ENCODE measurements at places on chromosomes 2 and 18.
A peak's percentile ranks its signal among the peaks of the same experiment; 100 is the strongest.

GRCh38 chr2:227942021-227942420 lies 70.6 kb downstream of the DAW1 start:
- peak; percentile 15 for DNase-seq

DNA sequence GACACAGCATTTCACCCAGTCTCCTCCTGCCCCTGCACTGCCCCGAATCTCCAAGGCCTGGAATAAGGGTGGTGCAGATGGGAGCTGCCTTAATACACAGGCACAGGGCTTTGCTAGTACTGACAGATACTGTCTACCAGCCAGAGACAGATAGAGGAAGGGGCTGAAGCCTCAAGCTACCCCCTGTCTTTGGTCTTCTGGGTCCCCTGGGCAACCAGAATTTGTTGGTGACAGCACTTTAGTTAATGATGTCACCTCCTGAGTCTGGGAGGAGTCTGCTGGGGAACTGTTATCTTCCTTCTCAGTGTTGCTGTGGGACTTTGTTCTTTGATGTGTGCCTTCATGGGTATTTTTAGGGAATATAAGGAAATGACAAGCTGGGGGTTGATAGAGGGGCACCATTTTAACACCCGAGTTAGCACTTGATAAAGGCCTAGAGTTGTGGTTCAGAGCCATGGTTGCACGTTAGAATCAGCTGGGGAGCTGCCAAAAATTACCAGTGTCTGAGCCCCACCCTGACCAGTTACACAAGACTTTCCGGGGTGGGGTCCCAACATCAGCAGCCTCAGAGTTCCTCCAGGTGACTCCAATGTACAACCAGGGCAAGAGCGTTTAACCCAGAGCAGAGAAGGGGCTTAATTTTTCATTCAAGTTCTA lies 136.8 kb downstream of the SMAD7 start:
- no peak for DNase-seq

DNA sequence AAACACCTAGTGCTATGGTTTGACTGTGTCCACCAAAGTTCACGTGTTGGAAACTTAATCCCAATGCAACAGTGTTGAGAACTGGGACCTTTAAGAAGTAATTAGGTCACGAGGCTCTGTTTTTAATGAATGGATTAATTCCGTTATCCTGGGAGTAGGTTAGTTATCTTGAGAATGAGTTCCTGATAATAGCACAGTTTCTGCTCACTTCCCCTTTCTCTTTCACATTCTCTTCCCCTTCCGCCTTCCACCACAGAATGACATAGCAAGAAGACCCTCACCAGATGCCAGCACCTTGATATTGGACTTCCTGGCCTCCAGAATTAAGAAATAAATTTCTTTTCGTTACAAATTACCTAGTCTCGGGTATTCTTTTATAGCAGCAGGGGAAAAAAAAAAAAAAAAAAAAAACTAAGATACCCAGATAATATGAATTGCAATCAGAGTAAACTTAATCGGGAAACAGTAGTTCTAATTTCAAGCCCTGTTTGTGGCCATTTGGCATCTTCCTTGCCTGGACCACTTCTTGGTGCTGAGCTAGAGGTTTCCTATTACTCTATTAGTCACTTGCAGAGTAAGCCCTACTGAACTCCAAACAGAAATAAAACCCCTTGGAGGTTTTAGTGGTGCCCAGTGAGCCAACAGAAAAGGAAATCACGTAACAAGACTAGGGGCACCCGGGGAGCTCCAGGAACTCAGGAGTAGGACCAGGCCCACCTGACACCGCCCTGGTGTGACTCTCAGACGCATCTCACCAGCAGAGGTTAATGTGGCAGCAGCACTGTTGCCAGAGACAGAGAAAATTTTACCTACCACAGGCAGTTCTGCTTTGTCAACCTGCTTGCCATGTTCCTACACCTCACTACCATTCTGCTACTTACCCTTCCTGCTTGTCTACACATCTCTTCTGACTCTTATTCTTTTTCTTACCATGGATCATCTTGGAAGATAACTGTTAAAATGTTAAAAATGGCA lies 147.6 kb upstream of the CAB39 start:
- DNase-seq: peak; percentile 26

- no peak for DNase-seq
Observed at GRCh38 chr2:227366769-227367426, 12.2 kb downstream of the TM4SF20 start.

GRCh38 chr18:55510809-55511208 lies 77.2 kb downstream of the TCF4 start:
- no peak for DNase-seq

DNA sequence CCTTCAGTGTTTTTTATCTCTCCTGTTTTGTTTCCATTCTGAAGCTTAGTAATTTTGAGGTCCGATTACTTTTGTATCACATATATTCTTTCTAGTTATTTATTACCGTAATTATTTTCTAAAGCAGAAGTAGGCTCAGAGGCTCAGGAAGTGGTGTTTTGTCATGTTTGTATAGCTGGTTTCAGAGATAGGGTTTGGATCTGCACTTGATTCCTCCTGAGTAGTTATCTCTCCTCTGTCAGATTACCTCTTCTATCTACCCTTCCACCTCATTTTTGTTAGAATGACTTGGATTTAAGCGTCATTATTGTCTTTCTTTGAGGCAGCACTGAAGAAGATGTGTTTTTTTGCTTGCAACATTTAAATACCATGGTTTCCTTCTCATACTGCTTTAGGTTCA lies 95.4 kb downstream of the MTA3 start:
- no peak for DNase-seq

- DNase-seq: peak; percentile 45
Observed at GRCh38 chr2:1140389-1141003, 189.8 kb downstream of the SNTG2 start.

GRCh38 chr2:141611981-141612380 lies 518.8 kb downstream of the LRP1B start:
- peak; percentile 1 for DNase-seq

DNA sequence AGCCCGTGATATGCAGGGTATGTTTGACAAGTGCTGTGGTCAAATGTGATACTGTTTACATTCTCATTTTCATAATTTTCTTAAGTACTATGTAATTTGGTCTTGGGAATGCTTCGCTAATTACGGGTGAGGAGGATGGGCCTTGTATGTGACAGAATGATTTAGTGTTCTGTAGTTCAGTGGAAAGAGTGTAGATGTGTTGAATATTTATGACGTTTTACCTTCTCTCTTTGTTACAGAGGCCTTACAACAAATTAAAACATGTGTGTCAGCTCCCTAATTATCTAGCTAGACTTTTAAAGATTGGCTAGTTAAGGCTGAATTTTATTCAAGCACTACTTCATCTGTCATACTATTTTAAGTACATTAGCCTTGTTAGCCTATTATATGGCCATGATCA lies 10.6 kb upstream of the CHRNA1 start:
- DNase-seq: no peak

DNA sequence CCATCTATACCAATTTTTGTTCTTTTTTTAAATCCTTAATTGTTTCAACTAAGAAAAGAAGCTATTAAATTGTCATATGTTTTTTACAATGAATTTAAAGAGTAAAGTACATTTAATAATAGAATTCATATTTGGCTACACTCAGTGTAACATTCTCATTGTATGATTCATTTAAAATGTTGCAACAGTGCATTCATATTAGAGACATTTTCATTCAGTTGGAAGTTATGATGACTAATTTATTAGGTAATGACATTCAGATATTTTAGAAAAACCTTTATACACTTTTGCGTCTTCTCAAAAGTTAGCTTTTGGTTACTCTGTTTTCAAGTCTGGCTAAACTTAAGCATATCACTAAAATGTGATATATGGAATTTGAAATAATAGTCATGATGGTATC lies 887.5 kb upstream of the NRXN1 start:
- DNase-seq: no peak

DNA sequence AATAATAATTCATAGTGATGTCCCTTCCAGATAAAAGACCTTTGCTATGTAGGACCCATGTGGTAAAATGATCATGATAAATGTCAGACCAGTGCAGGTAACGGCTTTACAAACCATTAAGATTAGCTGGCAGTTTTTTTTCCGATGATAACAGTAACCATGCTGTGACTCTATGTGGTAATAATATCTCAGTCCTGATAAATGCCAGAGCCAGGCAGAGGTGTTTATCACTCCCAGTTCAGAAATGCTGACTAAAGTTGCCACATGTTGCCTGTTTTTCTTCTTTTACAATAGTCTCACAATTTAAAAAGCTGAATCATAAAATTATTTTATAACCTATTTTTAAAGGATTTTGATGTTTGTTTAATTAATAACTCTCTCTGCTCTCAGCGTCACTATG lies 565.1 kb downstream of the ARHGAP15 start:
- no peak for DNase-seq

DNA sequence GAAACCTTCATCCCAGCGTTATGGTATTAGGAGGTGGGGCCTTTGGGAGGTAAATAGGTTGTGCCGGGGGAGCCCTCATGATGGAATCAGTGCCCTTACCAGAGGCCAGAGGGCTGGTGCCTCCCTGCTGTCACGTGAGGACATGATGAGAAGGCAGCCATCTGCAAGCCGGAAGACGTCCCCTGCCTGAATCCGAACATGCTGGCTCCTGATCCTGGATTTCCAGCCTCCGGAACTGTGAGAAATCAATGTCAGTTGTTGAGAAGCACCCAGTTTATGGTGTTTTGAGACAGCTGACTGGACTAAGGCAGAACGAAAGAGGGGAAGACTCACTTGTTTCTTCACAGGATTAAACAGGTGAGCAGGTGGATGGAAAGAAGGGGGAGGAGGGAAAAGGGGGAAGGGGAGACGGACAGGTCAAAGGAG lies 13.0 kb upstream of the KLF11 start:
- no peak for DNase-seq

DNA sequence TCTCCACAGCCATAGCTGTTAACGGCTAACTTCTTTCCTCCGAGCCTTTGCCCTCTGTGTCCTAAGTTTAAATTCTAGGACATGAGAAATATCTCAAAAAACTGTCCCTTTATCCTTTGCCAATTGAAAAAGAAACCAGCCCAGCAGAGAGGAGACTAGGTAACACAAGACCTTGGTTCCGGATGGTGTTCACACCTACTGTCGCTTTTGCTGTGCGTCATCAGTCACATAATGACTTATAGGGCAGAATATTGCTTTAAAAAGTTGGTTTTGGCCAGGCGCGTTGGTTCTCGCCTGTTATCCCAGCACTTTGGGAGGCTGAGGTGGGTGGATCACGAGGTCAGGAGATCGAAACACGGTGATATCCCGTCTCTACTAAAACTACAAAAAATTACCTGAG lies 66.2 kb downstream of the SP3 start:
- no peak for DNase-seq

DNA sequence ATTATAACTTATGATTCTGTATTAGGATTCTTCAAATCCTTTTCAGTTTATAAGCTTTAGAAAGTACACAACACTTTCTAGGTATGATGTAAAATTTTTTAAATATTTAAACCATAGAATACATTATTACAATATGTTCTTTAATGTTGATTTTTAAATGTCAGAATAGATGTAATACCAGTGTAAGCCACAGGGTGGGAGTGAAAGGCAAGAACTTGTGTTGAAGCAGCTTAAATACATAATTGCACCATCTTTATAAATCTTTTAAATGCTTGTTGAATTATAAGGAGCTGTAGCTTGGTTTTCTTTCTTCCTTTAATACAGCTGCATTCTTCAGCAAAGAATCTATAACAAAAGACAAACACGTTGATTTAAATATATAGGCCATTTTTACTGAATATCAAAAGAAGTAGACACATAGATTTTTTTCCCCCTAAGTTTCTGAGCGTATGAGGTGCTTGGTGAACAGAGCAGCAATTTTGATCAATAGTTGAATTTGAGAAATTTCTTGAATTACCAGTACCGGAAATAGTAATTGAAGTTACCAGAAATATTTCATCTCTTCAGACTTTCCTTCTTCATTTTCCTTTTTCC lies 63.0 kb downstream of the TANK start:
- no peak for DNase-seq

- DNase-seq: peak; percentile 77
Observed at GRCh38 chr2:96505231-96505889, at the start of gene NEURL3. Gene NEURL3 (minus strand): TSS chr2:96505357. CDS start chr2:96505286, 71 bp downstream.
